ENCODE measurements at places on chromosomes 7 and 10. TPM values are rescaled to one million over a fixed set of nuclear protein-coding genes. Genes with fewer than 3 reads are reported as not detected.
A peak's percentile ranks its signal among the peaks of the same experiment; 100 is the strongest.

DNA sequence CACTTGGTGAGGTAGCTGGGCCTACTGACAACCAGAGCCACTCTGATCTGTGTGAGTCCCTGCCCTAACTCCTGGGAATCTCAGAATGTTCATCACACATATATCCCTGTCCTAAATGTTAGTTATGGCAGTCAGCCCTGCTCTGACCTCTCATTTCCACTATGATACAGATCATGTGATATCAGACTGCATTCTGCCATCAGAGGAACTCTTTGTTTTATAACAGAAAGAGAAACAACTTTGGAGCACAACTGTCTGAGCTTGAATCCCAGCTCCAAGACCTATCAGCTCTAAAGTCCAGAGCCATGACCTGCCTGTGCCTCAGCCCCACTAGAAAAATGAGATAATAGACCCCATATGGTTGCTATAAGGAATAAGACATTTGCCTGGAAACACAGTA is 54.6 kb upstream of the ABCB4 start:
- no peaks in the 10 kb centered on the region for H3K36me3 ChIP-seq
- H3K27ac ChIP-seq: no peak overlapping the region
- peaks cover 16% of the 10 kb centered on the region for H3K4me1 ChIP-seq

DNA sequence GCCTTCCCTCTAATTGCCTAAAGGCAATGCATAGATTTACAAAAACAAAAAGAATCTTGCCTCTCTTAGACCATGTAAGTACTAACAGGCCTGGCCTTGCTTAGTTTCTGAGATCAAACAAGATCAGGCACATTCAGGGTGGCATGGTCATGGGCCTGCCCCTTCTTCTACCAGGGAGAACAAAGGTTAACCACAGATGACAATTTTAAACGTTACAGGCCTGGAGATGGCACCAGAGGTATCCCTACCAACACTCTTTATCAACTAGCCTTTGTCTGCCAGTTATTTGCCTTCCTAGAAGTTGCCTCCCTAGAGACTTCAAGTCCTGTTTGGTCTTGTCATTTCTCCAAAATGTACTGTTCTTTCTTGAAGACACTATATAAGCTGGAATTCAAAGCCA is 252.6 kb downstream of the DOCK4 start:
- H3K27ac ChIP-seq: peak overlapping the region; percentile 65
- H3K4me3 ChIP-seq: no peak overlapping the region
- no peaks in the 10 kb centered on the region for H3K27me3 ChIP-seq
- H3K36me3 ChIP-seq: peaks cover 5% of the 10 kb centered on the region
- DNase-seq: no peak

- no peaks in the 10 kb centered on the region for H3K27me3 ChIP-seq
- peaks cover 27% of the 10 kb centered on the region for H3K4me1 ChIP-seq
- no peak overlapping the region for H3K4me3 ChIP-seq
- peak overlapping the region; percentile 67 for H3K27ac ChIP-seq
- DNase-seq: no peak
These were observed 243.6 kb downstream of the BICC1 start for GRCh38 chr10:58756130-58756719.

Gene PTPRN2
- 2.1 TPM for total RNA-seq

GRCh38 chr10:110497438-110498086 is at the start of gene DUSP5:
TSS of gene DUSP5 (plus strand) at chr10:110497907. CDS start at chr10:110498122, 215 bp downstream.
- no peaks in the 10 kb centered on the region for H3K36me3 ChIP-seq
- H3K4me3 ChIP-seq: peak within 1 kb of the TSS; percentile 80
- H3K27me3 ChIP-seq: peaks cover 59% of the 10 kb centered on the region

DNA sequence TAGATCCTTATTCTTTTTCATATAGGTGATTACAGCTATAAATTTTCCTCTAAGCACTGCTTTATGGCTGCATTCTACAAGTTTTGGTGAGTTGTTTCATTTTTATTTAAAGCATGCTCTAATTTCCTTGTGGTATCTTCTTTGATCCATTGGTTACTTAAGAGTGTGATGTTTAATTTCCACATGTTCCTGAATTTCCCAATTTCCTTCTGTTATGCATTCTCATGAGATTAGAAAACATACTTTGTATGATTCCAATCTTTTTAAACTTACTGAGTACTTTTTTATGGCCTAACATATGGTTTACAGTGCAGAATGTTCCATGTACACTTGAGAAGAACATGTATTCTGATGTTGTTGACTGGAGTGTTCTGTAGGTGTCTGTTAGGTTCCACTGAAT is 53.4 kb downstream of the MYL10 start:
- H3K36me3 ChIP-seq: no peaks in the 10 kb centered on the region
- peaks cover 7% of the 10 kb centered on the region for H3K4me1 ChIP-seq
- peaks cover 4% of the 10 kb centered on the region for H3K27me3 ChIP-seq
- H3K4me3 ChIP-seq: no peak overlapping the region
- DNase-seq: no peak

Gene GRM3
- not detected for total RNA-seq
